Brain (organoid and tissue), 16 donors: ENCODE measurements at places on chromosomes 1 and 21.

DNA sequence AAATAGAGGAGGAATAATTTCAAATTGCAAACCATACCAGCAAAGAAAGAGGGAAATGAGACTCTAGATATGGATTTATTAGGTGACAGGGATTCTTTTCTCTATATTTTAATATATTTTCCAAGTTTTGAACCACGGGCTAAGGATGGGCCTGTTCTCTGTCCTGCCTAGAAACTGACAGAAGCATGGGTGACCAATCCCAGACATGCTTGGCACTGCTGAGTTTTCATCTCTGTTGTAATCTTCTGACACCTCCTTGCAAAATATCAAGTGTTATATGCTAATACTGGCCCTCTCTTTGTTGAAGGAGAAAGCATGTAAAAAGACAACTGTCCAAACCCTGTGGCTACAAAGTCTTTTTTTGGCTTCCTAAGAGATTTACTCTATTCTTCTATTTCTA lies 774 bp upstream of the ANGPTL7 start:
- no peak for DNase-seq

GRCh38 chr1:92210701-92211100 lies 7.0 kb upstream of the C1orf146 start:
- no peak for DNase-seq

- no peak for DNase-seq
Measured at GRCh38 chr1:27398405-27399149, 6.2 kb downstream of the GPR3 start.

DNA sequence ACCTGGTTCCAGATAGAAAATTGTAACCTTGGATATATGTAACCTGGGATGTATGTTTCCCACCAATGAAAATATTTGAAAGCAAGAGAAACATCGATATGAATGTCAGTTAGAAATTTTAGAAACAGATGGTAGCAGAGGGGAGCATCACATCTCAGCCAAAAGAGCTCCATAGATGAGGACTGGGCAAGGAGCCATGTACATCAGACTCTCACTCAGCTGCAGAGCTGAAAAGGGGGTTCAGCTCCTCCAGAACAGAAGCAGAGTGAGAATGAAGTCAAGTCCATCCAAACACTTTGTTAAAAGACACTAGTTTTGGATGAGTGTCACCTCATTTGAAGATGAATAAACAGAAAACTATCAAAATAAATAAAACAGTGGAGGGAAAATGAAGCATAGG lies 202.4 kb downstream of the HMCN1 start:
- peak; percentile 43 for DNase-seq

DNA sequence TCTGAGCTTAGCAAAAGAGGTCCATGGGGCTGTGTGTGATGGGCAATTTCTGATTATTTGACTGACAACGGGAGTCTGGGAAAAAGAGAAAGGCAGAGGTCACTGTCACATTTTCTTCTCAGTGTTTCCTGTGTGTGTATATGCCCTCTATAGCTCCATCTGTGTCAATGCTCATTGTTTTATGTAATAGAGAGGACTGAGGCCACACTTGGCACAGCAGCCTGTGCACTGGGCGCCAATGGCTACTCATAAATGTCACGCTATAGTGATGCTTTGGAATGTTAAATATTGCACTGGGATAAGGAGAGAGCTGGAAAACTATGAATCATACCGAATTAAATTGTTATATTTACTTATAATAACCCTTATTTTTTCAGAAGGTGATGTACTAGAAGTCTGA lies 365.4 kb downstream of the NEGR1 start:
- DNase-seq, result no peak

DNA sequence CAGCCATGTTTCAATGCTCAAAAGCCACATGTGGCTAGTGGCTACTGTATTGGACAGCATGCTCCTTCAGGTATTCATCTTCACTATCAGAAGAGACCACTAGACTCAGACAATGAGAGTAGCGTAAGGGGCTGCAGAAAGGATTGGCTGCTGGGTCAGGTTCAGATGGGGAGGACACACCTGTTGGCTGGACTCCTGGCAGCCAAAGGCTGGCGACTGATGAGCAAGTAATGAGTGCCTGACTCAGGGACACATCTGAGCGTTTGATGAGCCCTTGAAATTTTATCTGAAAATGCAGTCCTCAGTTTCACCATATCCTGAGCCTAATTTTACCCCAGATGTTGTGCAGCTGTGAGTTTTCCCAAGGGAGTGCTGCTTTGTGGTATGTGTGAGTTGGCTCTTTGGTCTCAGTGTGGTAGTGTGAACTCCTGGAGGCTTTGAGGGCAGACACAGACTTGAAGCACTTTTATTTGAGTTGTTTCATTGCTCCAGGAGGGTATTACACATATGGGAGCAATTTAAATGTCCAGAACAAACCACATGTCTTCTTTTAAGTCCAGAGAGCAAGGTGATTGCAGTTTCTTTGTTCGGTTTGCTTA lies 9.6 kb downstream of the ST6GALNAC3 start:
- DNase-seq, result no peak

GRCh38 chr1:29330856-29331255 lies 94.5 kb downstream of the PTPRU start:
- no peak for DNase-seq

- DNase-seq, result no peak
Measured at GRCh38 chr1:67166196-67166595, at the start of gene IL23R. Gene IL23R, plus strand, starts transcription at chr1:67166454. Its CDS starts 1,667 bp downstream, at chr1:67168121.

GRCh38 chr1:29575826-29576225 lies 339.5 kb downstream of the PTPRU start:
- DNase-seq, result no peak

DNA sequence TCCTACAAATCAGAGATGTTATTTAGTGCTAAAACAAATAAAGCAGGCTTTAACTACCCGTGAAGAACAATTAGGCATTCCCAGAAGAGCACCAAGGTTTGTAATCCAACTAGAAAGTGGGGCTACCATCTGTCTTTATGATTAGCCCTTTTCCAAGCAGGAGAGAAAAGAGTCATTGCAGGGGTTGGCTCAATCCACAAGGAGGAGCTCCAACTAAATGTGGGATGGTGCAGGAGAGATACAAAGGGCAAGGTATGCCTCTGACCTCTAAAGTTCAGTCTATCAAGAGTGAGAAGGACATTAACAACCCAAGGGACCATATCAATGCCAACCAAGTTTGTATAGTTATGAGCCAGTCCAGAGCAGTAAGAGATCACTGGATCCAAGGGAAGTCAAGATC lies 382.7 kb upstream of the DUSP10 start:
- no peak for DNase-seq

DNA sequence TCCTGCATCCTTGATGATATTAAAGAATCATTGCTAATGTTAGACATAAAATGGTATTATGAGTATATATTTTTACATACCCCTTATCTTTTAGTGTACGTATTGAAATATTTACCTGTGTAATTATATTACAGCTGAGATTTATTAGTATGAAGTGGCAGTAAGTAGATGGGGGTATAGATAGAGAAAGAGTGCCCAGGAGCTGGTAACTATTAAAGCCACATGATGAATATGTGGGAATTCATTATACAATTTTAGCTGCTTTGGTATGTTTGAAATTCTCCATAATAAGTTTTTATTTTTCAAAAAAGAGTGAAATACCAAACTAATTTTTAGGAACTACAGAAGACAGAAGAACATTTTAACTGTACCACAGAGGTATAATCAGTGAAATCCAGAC lies 339.0 kb downstream of the PLPP3 start:
- DNase-seq, result no peak

DNA sequence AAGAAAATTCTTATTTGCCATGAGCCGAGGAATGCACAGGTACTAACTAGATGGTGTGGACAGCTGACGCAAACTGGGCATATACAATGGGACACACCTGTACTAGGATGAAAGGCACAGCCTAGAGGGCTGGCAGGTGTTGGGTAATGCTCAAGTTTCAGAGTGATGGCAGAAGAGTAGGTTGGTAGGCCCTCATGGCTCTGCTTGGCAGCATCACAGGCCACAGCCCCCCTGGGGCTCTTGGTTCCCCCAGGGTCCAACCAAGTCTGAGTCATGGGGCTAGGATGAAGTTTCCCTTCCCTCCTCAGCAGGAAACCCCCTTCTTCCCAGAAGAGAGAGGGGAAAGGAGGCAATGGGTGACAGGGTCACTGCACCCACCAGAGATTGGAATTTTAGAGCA lies 35.2 kb downstream of the SPEN start:
- DNase-seq, result no peak

- no peak for DNase-seq
Measured at GRCh38 chr1:32889731-32890278, 3.5 kb downstream of the HPCA start.

GRCh38 chr1:74012583-74012982 lies 185.4 kb downstream of the LRRIQ3 start:
- DNase-seq, result no peak
